Transverse colon (tissue), 4 donors: ENCODE measurements at places on chromosomes 2 and 18. TPM values are rescaled to one million over a fixed set of nuclear protein-coding genes. Genes with fewer than 3 reads are reported as not detected.

GRCh38 chr2:189350540-189351209 lies 90.6 kb upstream of the WDR75 start:
- DNase-seq: no peak

DNA sequence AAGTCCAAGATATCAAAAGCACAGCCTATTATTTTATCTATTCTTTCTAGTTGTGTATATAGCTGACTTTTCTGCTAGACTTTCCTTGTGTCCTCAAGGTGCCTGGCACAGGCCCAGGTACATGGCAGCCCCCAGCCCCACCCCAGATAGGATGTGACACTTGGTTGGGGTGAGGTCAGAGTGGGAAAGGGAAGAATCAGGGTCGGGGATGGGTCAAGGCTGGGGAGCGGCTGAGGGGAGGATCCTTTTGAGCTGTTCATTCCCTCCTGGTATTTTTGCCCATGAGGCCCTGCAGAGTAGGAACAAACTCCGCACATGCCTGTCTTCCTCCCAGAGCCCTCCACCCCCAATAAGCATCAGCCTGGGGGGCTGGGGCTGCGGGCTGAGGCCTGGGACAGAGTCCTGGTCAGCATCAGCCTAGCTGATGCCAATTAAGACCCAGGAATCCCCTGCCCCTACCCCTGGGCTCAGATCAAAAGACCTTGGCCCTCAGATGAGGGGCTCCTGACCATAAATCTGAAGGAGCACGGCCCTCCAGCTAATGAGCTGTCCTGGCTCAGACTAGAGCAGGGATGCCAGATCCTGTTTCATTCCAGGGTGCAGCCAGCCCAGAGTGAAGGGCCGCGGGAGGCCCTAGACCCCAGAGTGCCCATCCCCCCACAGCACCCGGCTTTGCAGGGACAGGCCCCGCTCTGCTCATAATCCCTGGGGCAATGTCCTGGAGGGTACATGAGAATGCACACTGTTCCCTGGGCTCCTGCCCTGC lies 85.3 kb downstream of the SDC1 start:
- no peak for DNase-seq

DNA sequence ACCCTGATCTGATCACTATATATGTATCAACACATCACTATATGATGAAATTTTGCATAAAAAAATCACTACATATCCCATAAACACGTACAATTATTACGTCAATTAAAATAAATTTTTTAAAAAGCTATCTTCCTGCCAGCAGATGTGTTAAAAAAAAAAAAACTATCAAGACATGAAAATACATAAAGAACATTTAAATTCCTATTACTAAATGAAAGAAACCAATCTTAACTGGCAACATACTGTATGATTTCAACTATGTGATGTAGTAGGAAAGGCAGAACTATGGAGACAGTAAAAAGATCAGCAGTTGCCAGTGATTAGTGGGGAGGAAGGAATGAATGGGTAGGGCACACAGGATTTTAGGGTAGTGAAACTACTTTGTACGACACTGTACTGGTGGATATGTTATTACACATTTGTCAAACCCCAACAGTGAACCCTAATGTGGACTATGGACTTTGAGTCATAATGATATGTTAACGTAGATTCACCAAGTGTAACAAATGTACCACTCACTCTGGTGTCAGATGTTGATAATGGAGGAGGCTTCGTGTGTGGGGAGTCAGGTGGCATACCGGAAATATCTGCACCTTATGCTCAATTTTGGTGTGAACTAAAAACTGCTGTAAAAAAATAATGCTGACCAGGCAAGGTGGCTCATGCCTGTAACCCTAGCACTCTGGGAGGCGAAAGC lies 27.4 kb downstream of the USP34 start:
- DNase-seq: no peak

- peak; percentile 46 for DNase-seq
Measured at GRCh38 chr2:36650031-36650829, 46.3 kb upstream of the VIT start.

ADAM17 gene
- 18.9 TPM for total RNA-seq

GRCh38 chr18:41073372-41073954 lies 881.6 kb upstream of the PIK3C3 start:
- DNase-seq: no peak

DNA sequence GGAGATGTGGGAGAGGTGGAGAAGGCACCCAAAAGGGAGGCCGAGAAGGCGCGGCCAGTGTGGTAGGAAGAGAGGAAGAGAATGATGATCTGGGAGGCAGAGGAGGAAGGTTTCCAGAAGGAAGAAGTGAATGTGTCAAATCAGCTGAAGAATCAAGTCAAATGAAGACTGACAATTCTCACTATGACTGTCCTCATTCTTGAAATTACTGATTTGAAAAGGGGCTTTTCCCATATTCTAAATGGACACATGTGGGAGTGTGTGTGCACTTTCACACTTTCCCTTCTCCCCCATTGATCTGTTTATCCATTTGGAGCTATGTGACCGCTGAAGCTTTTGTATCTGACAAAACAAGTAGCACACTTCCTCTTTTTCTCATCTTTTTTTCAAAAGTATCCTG lies 6.1 kb downstream of the AFF3 start:
- DNase-seq: no peak

FIGLA gene
- total RNA-seq: not detected

NYAP2 gene
- total RNA-seq: 0.14 TPM

DNA sequence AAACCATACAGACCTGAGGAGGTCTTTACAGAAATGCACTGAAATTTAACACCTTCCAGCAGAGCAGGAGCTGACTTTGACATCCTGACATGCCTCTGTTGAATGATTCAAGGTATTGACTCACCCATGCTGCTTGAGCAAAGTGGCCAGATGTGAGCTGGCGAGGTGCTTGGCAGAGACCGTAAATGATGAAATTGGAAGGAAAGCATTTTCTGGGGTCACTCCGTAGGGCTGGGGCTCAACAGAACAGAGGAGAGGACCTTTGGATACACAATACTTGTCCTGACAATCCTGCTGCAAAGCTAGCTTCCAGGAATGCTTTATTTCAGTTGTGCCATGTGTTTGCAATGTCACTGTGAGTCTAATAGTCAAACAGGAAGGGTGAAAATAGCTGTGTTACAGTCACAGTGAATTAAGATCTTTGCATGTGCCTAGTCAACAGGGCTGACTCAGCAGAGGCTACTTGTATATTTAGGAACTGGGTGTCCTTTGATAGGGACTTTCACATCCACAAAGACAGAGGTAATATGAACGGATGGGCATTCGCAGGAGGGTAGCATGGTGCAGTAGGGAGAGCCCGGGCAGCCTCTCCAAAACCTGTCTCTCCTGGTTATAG lies 31.6 kb upstream of the NCK2 start:
- no peak for DNase-seq

ANKRD62 gene
- total RNA-seq: not detected

GRCh38 chr2:2919574-2920365 lies 457.8 kb downstream of the EIPR1 start:
- no peak for DNase-seq

DNA sequence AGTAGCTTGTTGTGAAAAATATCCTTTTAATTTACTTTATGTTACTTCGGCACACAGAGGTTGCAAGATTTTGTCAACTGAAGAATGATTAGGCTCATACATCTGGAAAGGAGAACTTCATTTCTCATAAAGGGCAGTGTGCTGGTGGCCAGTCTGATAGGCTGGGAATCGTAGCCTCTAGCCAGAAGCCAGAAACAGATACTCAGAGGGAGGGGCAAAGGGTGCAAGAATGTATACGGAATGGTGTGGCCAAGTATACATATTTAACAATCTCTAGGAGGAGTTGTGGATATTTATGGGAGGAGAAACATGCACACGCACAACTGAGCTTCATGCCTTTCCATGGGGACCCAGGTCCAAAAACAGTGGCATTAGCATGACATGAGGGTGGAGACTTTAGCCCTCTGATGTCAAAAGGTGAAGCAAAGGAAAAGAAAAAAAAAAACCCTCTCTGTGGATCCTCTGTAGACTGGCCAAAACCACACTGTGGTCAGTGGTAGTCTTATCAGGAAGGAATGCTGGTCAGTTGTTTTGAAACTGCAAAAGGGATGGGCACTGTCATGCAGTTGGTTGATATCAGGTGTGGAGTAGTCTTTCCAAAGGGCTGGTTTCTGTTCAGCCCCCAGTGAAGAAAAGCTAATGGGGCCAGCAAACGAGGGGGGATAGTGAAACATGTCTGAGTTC lies 34.9 kb upstream of the APCDD1 start:
- no peak for DNase-seq

DNA sequence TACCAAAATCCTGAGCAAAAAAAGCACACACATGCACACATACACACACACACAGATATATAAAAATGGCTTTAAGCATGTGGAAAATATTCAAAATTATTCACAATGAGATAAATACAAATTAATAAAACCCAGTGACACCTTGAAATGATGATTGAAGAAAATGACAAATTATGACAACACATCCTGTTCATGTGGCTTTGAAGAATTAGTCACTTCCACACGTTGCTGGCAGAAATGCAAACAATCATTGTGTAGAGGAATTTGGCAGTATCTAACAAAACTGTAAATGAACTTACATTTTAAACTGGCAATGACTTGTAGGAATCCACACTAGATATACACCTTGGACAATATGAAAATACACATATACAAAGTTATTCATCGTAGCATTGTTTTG lies 95.8 kb upstream of the RGPD4 start:
- DNase-seq: no peak

- DNase-seq: no peak
Measured at GRCh38 chr2:207474863-207475485, 54.8 kb upstream of the CREB1 start.

AGXT gene
- 0.82 TPM for total RNA-seq

GRCh38 chr2:241519669-241520068 lies 11.3 kb upstream of the STK25 start:
- DNase-seq: no peak

DNA sequence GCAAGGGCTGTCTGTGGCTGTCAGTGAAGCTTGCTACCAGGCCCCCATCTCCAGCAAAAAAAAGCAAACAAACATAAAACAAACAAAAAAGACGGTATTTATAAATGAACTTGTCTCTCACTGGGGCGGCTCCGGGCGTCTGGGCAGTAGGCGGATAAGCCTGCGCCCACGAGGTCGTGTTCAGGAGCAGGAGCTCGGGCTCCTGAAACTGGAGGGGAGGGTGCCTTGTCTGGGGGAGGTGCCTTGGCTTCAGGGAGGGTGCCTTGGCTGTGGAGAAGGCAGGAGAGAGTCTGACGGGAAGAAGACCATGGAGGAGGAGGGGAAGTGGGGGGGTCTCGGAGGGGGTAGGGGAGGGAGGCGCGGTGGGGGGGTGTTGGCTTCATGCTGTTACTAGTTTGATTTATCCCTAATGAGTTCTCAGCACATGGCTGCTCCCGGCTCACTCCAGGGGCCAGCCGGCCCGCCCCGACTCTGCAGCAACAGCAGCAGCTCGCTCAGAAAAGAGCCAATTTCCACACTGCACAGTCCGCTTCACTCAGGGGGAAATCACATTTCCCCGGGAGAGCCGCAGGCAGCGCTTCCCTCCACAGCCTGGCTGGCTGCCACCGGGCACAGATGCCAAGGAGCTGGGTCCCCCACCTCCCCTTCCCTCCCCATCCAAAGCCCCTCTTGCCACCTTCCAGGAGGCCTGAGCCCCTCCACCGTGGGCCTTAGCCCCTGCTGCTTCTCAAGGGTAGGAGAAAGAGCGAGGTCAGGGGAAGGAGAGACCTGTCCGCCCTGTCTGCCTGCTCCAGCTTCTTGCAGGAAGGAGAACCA lies 38.7 kb downstream of the PSD4 start:
- DNase-seq: no peak

MAP2 gene
- total RNA-seq: 6.4 TPM

- peak; percentile 32 for DNase-seq
Measured at GRCh38 chr18:26574958-26575864, 26.9 kb upstream of the KCTD1 start.

- no peak for DNase-seq
Measured at GRCh38 chr2:42117923-42118753, 51.0 kb upstream of the EML4 start.

GRCh38 chr2:222882484-222882928 lies 21.7 kb downstream of the ACSL3 start:
- no peak for DNase-seq

DNA sequence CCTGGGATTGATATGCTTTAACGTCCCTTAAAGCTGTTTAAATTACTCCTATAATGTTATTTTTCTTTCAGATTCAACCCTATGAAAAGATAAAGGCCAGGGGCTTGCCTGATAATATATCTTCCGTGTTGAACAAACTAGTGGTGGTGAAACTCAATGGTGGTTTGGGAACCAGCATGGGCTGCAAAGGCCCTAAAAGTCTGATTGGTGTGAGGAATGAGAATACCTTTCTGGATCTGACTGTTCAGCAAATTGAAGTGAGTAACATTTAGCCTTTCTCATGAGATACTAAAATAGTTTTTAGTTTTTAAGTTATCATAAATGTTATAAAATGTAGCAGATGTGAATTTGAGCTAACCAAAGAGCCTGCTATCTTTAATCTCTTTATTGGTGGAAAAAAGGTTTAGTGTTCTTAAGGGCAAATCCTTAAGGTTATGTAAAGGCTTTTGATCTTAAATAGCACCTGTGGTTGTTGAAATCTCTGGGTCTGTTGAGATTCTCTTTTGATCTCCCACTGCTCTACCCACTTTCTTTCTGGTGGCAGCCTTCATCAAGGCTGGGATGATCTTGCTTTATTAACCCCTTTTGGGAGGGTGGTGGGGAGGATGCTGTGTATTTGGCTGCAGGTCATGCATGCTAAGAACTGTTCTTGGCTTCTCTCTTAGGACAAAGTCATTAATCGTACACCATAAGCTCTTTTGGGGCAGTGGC lies 40.9 kb downstream of the UGP2 start:
- no peak for DNase-seq
